ENCODE measurements at places on chromosomes 4 and X. TPM values are rescaled to one million over a fixed set of nuclear protein-coding genes. Genes with fewer than 3 reads are reported as not detected.

- no peak for DNase-seq
These were observed 57.7 kb downstream of the NEIL3 start for GRCh38 chr4:177367336-177367735.

GRCh38 chr4:42655921-42656678 is 805 bp downstream of the ATP8A1 start:
- peak; percentile 23 for DNase-seq

GRCh38 chrX:131544218-131544617 is 344 bp downstream of the OR13H1 start:
- DNase-seq, result no peak

DNA sequence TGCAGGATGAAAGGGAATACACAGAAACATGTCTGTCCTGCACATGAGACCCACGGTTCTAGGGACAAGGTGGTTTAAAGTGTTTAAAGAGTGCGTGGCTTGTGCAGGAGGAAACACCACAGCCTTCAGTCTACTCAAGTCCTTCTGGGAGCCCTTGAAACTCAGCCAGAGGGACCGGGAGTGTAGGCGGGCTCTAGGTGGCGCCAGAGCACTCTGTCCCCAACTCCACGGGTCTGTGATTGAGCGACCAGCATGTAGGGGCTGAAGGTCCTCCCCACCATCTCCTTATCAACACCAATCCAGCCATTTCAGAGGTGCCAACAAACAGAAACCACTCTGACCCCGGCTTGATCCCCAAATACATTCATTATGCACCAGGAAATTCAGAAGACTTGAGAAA is 82.0 kb upstream of the CLDN34 start:
- DNase-seq, result no peak

- no peak for DNase-seq
These were observed 73.0 kb downstream of the USP46 start for GRCh38 chr4:52586069-52586468.

DNA sequence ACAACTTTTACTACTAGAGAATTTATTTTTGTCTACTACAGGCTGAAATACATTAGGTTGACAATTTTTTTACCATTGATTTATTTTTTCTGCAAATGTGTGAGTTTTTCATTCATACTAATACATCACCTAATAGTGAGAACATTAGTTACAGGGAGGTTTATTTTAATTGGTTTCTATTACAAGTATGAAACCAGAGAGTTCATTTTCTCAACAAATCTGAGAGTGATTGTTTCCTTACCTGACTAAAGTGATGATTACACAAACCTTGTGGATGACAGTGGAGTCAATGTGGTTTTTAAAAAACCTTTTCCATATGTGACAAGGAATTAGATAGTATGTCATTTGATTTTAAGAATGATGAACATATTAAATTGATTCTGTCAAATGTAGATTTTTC is 227.4 kb downstream of the PALLD start:
- DNase-seq, result no peak

GRCh38 chr4:162909952-162910351 is 256.7 kb downstream of the NAF1 start:
- DNase-seq, result no peak

GRCh38 chr4:176849076-176849475 is 56.4 kb upstream of the VEGFC start:
- no peak for DNase-seq

DNA sequence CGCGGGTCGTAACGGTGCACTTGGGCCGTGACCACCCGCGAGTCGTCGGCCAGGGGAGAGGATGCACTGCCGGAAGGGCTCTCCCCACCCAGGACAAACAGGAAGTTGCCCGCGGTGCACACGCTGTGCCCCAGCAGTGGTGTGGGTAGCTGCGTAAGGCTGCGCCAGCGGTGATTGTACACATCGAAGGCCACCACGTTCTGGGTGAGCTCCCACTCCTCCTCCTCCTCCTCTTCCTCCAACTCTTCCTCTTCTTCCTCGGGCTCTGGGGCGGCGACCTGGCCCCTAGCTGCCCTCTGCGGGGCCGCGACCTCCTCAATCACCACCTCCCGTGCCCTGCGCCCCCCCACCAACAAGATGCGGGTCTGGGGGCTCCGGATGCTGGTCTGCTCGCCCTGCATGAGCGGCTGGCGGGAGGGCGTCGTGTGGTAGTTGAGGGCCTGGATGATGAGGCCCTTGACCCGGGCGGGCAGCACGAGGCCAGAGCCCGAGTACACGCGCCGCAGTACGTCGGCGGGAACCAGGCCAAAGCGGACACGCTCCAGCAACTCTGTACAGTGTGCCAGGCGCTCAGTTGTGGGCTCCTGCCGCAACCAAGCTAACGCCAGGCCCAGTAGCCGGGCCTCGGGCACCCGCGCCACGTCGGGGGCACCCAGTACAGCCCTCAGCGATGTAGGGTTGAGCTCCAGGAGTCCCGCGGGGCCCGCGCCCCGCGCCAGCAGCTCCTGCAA is 1.4 kb downstream of the KLHL34 start:
- DNase-seq, result no peak

GRCh38 chr4:47442980-47443379 is 20.5 kb downstream of the COMMD8 start:
- no peak for DNase-seq

DNA sequence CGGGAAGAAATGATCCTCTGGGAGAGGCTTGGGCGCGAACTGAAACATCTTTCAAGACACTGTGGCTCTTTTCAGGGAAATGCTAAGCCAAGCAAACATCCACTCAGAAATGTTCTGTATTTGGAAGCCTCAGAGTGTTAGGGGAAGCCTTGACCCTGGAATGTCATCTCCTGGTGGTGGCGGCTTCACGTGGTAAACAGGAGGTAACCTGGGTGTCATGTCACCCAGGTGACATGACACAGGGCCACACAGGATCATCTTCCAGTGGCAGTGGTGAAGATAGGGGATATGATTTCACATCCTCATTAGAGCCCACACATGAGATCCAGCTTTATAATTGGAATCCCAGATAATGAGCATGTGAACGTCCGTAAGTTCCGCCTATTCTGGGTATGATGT is 140.0 kb downstream of the TBL1X start:
- DNase-seq, result no peak

- DNase-seq, result no peak
These were observed 213.1 kb upstream of the FAT1 start for GRCh38 chr4:186936496-186937375.

- DNase-seq, result no peak
These were observed 298.3 kb upstream of the AGA start for GRCh38 chr4:177740563-177740962.

DNA sequence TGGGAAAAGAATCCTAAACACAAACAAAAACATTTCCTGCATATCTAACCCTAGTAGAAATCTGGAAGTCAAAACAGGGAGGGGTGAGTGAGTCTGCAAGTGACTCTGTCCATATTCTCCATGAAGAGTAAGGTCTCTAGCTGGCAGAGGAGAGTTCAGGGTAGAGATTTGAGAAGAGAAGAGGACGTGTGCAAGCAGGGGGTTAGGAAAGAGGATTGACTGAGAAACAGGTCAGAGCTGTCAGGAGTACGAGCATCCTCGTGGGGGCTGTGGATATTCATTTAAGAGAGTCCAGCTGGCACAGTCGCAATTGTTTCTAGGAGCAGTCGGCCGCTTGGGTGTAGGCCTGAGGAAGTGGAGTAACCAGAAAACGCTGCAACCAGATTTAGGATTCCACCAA is 27.9 kb downstream of the PROM1 start:
- DNase-seq, result no peak

- DNase-seq, result no peak
These were observed 47.2 kb upstream of the GK2 start for GRCh38 chr4:79455216-79455615.

GRCh38 chr4:76987153-76987591 is 37.6 kb downstream of the SEPTIN11 start:
- DNase-seq, result no peak

DNA sequence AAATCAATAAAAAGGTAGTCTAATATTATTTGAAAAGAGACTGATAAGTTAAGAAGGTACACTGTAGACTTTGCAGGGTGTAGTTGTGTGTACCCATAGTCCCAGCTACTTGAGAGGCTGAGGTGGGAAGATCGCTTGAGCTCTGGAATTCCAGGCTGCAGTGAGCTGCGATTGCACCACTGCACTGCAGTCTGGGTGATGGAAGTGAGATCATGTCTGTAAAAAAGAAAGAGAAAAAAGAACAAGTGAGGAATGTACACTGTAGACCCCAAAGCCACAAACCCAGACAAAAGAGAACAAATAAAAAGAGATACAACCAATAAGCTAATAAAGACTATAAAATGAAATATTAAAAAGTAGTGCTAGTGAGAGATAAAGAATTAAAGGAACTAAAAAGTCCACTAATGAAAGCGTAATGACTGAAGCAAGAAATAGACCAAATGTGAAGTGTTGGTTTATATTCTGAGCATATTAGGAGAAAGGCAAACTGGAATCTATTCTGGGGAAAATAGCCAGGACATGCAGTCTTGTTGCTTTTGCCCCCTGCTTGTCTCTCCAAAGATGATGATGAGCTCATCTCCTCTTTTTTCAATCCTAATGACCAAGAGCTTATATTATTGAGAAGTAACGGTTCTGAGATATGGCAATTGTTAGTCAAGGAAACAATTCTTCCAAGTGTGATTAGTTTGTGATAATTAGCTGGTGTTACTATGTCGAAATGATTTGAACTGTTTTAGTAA is 19.1 kb downstream of the GSX2 start:
- DNase-seq, result no peak

DNA sequence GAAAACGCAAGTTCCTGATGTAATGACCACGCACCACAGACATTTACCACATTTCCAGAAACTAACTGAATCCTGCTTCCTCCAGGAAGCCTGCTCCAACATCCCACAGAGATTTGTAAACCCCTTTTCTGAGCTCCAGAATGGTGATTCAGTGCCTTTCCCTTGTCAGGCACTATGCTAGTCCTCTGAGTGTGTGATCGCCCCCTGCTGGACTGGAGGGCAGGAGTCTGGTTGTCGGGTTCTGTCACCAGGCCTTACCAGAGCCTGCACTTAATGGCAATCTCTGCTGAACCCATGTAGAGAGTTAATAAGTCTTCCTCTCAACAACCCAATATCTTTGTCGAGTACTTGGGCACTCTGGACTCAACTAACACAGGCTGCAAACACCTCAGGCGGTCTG is 14.5 kb upstream of the KDM5C start:
- DNase-seq, result no peak

DNA sequence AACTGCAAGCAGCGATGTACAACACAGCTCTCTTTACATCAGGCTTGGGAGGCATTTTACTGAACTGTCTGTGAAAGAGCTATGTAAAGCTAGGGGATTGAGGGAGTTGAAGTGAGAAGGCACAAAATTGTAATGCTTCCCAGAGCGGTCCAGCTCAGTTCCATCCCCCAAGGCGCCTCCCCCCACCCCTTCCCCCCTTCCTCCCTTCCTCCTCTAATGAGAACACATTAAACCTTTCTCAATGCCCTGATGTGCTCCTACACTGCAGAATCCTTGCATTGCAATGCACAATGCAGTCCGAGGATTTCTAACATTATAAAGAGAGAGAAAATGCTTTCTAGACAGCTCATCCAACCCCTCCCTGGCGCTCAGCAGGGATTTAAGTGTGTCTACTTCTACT is 73.9 kb downstream of the CXXC4 start:
- DNase-seq, result no peak

DNA sequence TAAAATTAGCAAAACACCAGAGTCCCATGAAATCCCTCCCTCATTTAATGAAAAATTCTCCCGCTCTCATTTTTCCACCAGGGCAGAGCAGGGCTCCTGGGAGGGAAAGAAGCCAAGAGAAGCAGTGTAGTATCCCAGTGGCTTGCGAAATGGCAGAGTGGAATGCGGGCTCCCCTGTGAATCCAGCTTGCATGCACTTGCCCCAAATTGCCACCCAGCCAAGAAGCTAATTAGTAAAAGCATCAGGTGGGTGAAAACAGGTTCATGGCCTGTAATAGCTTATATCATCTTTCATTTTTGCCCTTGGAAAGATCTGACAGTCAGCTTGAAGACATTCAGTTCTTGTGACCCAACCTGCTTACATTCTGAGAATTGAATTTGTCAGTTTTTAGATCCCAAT is 10.1 kb downstream of the AMOT start:
- DNase-seq, result no peak

DNA sequence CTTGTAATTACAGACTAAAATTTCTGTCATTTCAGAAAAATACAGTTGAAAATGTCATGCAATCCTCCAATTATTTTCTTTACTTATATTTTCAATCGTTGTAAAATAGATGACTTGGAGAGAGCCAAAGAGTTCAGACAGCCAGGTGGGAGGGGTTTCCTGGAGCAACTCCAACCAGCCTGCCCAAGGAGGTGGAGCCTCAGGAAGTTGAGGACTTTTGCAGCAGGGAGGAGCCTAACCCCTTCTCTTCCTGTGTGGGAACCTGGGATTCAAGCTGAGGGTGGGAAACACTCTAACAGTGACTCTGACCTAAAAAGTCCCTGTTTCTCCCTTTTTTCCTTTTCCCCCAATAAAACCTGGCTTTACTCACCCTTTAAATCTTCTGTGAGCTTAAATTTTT is 72.2 kb upstream of the GABRG1 start:
- no peak for DNase-seq

- no peak for DNase-seq
These were observed 89.7 kb downstream of the EPHA5 start for GRCh38 chr4:65580551-65580950.

DNA sequence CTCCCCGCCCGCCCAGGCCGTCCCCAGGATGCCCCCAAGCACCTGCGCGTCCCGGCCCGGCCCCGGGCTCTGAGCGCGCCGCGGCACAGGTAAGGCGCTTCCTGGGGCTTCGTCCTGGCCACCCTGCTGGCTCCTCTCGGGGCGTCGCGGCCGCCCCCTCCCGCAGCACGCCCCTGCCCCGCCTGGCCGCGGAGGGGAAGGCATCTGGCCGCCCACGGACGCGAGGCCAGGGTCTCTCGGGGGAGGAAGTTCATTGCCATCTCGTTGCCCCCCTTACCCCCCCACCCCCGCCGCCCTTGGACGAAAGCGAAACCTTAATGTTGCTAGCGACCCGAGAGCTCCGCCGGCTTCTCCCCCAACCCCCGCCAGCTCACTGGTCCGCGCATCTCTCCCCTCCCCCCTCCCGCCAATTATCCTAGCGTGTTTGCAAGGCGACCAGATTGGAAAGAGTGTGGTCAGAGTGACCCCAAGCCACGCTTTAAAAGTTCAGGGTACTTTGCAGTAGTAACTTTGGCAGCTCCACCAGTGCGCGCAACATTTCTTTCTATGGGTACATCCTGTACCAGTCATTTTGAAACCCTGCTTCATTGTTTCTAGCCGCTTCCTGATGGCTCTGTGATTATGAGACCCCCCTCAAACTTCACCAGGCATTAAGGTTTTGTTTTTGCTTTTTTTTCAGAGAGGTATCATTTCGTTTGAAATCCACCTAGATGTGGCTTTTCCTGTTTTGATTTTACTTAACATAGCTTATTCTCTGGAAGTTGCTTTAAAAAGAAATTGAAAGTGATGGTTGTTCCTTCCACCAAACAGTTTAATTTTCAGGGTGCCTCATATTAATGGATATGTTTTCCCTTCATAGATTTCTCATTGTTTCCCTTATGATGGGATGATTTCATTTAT is 626 bp downstream of the TBC1D1 start:
- DNase-seq, result peak; percentile 56

MAGEB1 gene
- total RNA-seq, result not detected

HTATSF1 gene
- 28.8 TPM for total RNA-seq

HHIP gene
- not detected for total RNA-seq

PLXNA3 gene
- 48.1 TPM for total RNA-seq

CCDC110 gene
- 0.35 TPM for total RNA-seq

LRCH2 gene
- not detected for total RNA-seq

Data from T-cell (primary cell).